ENCODE measurements at places on chromosomes 2 and 18. TPM values are rescaled to one million over a fixed set of nuclear protein-coding genes. Genes with fewer than 3 reads are reported as not detected.

OR6B3 gene
- not detected for total RNA-seq

CCDC150 gene
- total RNA-seq, result 3.8 TPM

LIPG gene
- 0.16 TPM for total RNA-seq

C1QL2 gene
- total RNA-seq, result 0.15 TPM

HAAO gene
- total RNA-seq, result 6.2 TPM

HYCC2 gene
- 24.1 TPM for total RNA-seq

CRACDL gene
- 12.1 TPM for total RNA-seq

- no peak overlapping the region for H3K27ac ChIP-seq
- H3K4me3 ChIP-seq, result no peak overlapping the region
- no peaks in the 10 kb centered on the region for H3K36me3 ChIP-seq
- no peaks in the 10 kb centered on the region for H3K4me1 ChIP-seq
- no peak for DNase-seq
Observed at GRCh38 chr2:201820383-201821007, 14.2 kb downstream of the CDK15 start.

DNA sequence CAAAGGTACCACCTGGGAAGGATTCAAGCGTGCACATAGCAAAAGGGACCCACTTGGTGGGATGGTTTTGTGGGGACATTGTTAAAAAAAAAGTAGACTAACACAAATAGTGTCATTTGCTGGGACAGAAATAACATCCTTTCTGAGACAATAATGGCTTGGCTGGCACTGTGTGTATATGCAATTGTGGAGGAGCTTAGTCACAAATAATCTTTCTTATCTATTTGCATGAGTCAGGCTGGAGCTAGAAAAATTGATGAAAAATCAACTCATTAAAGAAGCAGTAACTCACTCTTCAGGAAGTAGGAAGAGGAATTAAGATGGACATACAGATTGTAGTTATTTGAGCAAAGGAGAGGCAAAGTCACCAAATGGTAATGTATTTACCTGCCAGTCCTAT, 29.5 kb upstream of the ITGB6 start:
- H3K4me1 ChIP-seq, result no peaks in the 10 kb centered on the region
- no peaks in the 10 kb centered on the region for H3K36me3 ChIP-seq
- no peaks in the 10 kb centered on the region for H3K27me3 ChIP-seq
- no peak overlapping the region for H3K4me3 ChIP-seq

DNA sequence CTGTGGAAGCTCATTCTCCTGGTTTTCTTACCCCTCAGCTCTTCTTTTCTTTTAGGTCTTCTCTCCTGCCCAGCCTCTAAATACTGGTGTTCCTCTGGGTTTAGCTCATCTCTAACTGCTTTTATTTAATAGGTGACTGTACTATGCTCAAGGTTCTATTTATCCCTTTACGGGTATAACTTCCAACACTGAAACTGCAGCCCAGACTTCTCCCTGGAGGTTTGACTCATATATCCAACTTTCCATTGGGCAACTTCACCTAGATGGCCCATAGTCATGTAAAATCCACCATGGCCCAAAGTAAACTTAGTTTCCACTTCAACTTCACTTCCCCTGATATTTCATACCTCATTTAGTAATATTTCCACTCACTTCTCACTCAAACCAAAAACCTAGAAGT, 273.1 kb downstream of the PLCL1 start:
- DNase-seq, result no peak
- H3K36me3 ChIP-seq, result no peaks in the 10 kb centered on the region
- no peaks in the 10 kb centered on the region for H3K4me1 ChIP-seq
- no peak overlapping the region for H3K27ac ChIP-seq
- H3K27me3 ChIP-seq, result no peaks in the 10 kb centered on the region
- no peak overlapping the region for H3K4me3 ChIP-seq

DNA sequence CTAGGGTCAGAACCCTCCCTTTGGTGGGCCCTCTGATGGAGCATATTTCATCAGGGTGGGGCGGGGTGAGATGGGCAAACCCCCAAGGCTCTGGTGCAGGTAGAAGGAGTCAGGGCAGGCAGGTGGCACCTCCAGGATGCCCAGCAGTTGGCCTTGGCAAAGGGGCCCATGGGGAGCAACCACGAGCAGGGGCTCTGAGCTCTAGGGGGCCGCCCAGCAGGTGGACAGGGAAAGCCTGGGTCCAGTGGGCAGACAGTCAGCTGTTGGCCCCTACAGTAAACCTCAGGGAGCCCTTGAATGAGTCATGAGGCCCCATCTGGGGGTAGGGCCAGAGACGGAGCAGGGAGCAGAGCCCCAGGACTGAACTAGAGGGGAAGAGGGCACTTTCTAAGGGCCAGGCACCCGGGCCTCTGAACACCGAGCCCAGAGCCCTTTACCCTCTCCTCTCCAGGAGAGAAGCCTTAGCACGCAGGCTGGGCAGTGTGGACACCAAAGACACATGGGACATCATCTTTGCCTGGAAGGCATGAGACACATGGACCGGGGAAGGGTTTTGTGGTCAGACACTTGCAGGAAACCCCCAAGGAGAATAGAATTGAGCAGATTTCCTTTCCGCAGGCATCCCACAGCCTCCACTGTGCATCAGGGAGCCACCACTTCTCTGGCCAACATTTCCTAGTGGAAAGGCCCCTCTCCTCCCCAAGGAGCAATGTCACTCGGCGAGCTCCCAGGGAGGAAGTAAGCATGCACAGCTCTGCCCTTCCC, 257.3 kb downstream of the GLI2 start:
- no peak overlapping the region for H3K4me3 ChIP-seq
- no peak for DNase-seq
- H3K27ac ChIP-seq, result no peak overlapping the region
- H3K27me3 ChIP-seq, result no peaks in the 10 kb centered on the region
- H3K4me1 ChIP-seq, result no peaks in the 10 kb centered on the region

DNA sequence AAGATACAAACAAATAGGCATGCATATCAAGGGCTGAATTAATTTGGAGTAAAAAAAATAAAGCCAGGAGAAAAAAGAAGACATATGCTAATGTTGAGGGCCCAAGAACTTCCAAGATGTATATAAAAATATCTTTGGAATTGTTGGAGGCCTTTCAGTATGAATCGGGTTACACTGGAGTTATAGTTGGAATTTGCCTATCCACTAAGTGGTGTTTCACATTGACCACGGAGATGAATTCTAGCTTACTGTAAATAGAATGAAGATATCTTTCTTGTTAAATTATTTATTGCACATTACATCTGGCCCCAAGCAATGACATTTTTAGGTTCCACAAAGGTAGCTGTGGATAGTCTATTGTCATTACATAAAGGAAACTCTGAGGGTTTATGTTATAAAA, 38.5 kb upstream of the TRIB2 start:
- no peak overlapping the region for H3K4me3 ChIP-seq
- no peak for DNase-seq
- no peak overlapping the region for H3K27ac ChIP-seq
- H3K27me3 ChIP-seq, result no peaks in the 10 kb centered on the region
- H3K4me1 ChIP-seq, result no peaks in the 10 kb centered on the region

- no peaks in the 10 kb centered on the region for H3K4me1 ChIP-seq
- no peaks in the 10 kb centered on the region for H3K36me3 ChIP-seq
- H3K27me3 ChIP-seq, result no peaks in the 10 kb centered on the region
- DNase-seq, result no peak
- no peak overlapping the region for H3K27ac ChIP-seq
- no peak overlapping the region for H3K4me3 ChIP-seq
Observed at GRCh38 chr2:29238497-29238896, 123.3 kb downstream of the CLIP4 start.

- H3K27ac ChIP-seq, result no peak overlapping the region
- no peaks in the 10 kb centered on the region for H3K36me3 ChIP-seq
- H3K27me3 ChIP-seq, result no peaks in the 10 kb centered on the region
Observed at GRCh38 chr18:22167471-22168241, 1.7 kb upstream of the GATA6 start.

- H3K36me3 ChIP-seq, result no peaks in the 10 kb centered on the region
- H3K4me1 ChIP-seq, result no peaks in the 10 kb centered on the region
- no peak for DNase-seq
- H3K27me3 ChIP-seq, result no peaks in the 10 kb centered on the region
- H3K4me3 ChIP-seq, result no peak overlapping the region
- no peak overlapping the region for H3K27ac ChIP-seq
Observed at GRCh38 chr2:54318821-54319220, 62.8 kb upstream of the TSPYL6 start.

DNA sequence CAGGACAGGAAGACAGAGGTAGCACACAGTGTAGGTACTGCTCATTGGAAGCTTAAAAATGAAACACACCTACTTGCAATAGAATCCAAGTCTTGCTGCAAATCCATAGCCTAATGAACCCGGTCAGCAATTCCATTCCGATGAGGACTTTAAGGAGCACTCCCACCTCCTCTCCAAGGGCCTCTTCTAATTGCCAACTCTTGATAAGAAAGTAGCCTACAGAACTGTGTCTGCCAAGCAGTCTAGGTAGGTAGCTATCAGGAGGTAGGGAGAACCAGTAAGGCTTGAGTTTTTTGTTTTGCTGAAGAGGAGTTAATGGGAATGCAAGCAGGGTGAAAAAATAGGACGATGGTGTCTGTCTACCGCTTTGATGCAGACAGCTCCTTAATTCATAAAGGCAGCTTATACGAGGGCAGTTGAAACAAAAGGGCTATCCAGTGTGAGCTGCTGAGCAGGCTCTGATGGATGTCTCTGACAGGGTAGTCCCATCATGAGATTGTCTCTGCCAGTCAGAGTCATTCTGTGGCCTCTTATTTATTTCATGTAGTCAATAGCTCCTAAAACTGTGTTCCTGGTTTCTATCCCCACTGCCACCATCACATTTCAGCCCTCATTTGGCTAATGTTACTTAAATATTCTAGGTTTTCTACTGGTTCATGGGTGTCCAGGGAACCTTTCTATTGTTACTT, 155.6 kb upstream of the DNMT3A start:
- no peaks in the 10 kb centered on the region for H3K27me3 ChIP-seq
- H3K4me1 ChIP-seq, result no peaks in the 10 kb centered on the region
- H3K36me3 ChIP-seq, result no peaks in the 10 kb centered on the region
- no peak overlapping the region for H3K27ac ChIP-seq

- DNase-seq, result no peak
- H3K27ac ChIP-seq, result no peak overlapping the region
- H3K4me1 ChIP-seq, result no peaks in the 10 kb centered on the region
- no peak overlapping the region for H3K4me3 ChIP-seq
Observed at GRCh38 chr18:44856157-44856556, 175.5 kb downstream of the SETBP1 start.
